Spinal cord (tissue), 10 donors: ENCODE measurements at places on chromosomes 12 and 14. TPM values are rescaled to one million over a fixed set of nuclear protein-coding genes. Genes with fewer than 3 reads are reported as not detected.

Gene CCDC197
- not detected for total RNA-seq

Gene TAS2R19
- total RNA-seq: 15.9 TPM

Gene C12orf56
- total RNA-seq: 1.3 TPM

Gene TEDC1
- total RNA-seq: 7.7 TPM

Gene ADSS1
- total RNA-seq: 20.8 TPM
